ENCODE measurements at places on chromosomes 7 and 10. TPM values are rescaled to one million over a fixed set of nuclear protein-coding genes. Genes with fewer than 3 reads are reported as not detected.

The GPR15LG gene
- not detected for total RNA-seq

The DRGX gene
- not detected for total RNA-seq

The SAMD8 gene
- total RNA-seq: 31.7 TPM

The IFIT1B gene
- under 0.01 TPM for total RNA-seq

The INTS1 gene
- total RNA-seq: 28.5 TPM

The GALNT17 gene
- total RNA-seq: not detected

The KCNIP2 gene
- total RNA-seq: 1.3 TPM

The GIMAP1 gene
- 0.09 TPM for total RNA-seq

The ADRB1 gene
- not detected for total RNA-seq

The ITPRID1 gene
- total RNA-seq: not detected

The OR9A2 gene
- not detected for total RNA-seq

The FXYD4 gene
- not detected for total RNA-seq

The CALML3 gene
- total RNA-seq: not detected

The LRRC4 gene
- 1.9 TPM for total RNA-seq

The VIPR2 gene
- not detected for total RNA-seq

The CPXM2 gene
- total RNA-seq: 41.5 TPM

The LLCFC1 gene
- not detected for total RNA-seq

The HOXA13 gene
- total RNA-seq: not detected

The GRID1 gene
- total RNA-seq: not detected

The NKX1-2 gene
- total RNA-seq: not detected

The UPK3B gene
- total RNA-seq: 0.32 TPM

The KLF14 gene
- under 0.01 TPM for total RNA-seq

The TLX1 gene
- total RNA-seq: not detected

The PRLHR gene
- not detected for total RNA-seq

The ZNF487 gene
- total RNA-seq: 4.9 TPM

The HMX3 gene
- 0.16 TPM for total RNA-seq
